Right renal pelvis (tissue), 4 donors: ENCODE measurements at places on chromosomes 13 and 19. TPM values are rescaled to one million over a fixed set of nuclear protein-coding genes. Genes with fewer than 3 reads are reported as not detected.

DNA sequence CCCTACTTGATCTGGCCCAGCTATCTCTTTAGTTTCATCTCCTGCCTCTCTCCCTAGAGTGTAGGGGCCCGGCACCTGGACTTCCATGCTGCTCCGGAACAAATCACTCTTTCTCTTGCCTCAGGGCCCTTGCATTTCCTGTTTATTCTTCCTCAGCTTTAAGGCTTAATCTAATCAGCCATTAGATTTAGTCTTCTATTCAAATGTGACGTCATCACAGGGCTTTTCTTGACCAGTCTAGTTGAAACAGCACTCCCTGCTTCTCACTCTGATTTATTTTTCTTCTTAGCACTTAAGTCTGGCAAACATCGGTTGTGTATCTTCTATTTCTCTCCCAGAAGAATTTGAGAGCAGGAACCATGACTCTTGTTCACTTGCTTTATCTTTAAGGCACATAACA, 564.1 kb downstream of the EFNB2 start:
- no peak for DNase-seq

GRCh38 chr13:61664801-61665705, 249.4 kb upstream of the PCDH20 start:
- DNase-seq: no peak

Gene EIF3K
- 307 TPM for polyA plus RNA-seq

DNA sequence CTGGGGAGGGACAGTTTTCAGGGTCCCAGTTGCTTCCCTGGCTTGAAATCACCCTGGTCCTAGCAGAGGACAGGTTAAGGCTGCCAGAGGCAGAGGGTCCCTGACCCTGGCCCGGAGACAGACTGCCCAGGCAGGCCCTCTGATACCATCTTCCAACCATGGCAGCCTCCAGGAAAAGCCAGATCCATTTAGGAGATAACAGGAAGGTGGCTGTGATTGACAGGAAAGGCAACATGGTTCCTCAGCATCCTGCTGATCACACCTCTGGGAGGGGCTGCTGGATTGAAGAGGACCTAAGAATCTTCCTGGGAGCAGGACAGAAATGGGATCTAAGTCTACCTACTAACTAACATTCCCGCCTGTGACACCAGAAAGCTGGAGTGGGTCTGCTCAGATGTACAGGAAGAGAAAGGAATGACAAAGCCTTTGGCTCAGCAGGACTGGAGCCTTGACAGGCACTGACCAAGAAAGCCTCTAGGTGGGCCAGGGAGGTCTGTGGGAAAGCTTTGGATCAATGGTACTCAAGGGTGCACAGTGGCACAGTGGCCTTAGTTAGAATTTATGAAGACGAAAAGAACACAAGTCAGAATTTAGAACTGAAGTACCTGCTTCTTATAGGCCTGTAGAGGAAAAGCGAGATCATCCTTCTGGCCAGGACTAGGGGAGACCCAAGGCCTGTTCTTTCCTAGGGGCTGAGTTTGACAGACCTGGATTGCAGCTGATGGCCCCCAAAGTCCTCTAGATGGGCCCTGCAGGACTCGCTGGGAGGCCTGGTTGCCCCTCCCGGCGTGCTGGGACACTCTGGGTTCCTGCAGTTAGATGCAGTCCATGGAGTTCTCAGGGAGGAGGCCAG, 2.3 kb upstream of the PRKACA start:
- DNase-seq: no peak

Gene SHISA7
- 0.11 TPM for polyA plus RNA-seq

GRCh38 chr13:110326263-110326904, 19.3 kb downstream of the COL4A2 start:
- no peak for DNase-seq

DNA sequence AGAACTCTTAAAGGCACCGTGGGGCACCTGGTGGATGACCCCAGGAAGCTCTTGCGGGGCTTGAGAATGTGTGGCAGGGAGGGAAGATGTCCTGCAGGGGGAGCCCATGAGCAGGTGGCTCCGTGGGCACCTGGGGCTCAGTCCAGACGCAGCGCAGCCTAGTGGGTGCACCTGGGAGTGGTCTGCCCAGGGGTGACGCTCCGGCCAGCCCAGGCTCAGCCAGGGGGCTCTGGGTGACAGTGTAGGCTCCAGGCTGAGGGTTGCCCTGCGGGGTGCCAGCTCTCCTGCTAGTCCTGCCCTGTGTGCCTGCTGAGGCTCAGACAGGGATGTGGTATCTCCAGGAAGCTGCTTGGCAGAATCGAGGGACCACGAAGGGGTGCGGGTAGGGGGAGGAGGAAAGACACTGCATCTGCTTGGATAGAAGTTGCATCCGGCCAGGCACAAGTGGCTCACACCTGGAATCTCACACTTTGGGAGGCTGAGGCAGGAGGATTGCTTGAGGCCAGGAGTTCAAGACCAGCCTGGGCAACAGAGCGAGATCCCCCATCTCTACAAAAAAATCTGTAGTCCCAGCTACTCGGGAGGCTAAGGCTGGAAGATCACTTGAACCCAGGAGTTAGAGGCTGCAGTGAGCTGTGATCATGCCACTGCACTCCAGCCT, 15.0 kb upstream of the PGLS start:
- no peak for DNase-seq

GRCh38 chr19:5952193-5953029, 25.5 kb downstream of the RANBP3 start:
- no peak for DNase-seq

DNA sequence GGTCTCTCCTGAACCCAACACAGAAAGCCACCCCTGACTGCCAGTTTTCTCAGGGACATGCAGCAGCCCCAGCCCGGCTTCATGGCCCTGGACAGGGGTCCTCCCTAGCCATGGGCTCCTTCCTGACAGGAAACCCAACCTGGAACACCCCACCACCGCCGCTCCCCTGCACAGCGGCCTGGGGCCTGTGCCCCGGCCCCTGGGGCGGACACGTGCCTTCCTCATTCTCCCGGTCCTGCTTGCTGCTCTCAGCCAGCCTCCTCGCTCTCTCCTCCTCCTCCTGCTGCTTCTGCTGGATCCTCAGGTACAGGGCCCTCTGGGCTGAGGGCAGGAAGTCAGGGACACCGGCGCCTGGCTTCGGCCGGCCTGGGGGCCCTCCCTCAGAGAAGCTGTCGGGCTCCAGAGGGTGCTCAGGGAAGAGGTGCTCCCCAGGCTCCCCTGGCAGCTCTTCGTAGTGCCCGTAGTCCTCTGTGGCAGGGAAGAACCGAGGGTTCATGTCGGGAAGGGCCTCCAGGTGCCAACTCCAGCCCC, 20.5 kb upstream of the TMEM160 start:
- DNase-seq: no peak

GRCh38 chr19:54420383-54421168, 5.3 kb downstream of the TTYH1 start:
- DNase-seq: no peak

DNA sequence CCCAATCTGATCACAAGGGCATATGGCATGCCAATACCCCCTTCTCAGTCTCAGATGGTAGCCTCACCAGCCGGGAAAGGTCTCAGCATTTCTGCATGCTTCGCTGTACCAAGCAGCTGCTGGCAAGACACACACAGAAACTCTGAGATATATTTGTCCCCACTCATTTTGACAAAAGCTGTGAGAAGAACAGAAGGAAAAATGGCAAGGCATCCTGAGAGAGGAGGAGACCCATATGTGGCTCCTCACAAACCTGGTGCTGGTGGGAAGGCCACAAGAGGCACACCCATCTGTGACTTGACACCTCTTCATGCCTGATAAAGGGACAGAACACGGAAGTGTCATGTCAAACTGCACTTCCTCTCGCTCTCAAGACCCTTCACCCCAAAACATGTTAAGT, 36.7 kb upstream of the DOCK9 start:
- no peak for DNase-seq

GRCh38 chr13:36282821-36283432, 14.7 kb downstream of the CCDC169 start:
- DNase-seq: no peak

DNA sequence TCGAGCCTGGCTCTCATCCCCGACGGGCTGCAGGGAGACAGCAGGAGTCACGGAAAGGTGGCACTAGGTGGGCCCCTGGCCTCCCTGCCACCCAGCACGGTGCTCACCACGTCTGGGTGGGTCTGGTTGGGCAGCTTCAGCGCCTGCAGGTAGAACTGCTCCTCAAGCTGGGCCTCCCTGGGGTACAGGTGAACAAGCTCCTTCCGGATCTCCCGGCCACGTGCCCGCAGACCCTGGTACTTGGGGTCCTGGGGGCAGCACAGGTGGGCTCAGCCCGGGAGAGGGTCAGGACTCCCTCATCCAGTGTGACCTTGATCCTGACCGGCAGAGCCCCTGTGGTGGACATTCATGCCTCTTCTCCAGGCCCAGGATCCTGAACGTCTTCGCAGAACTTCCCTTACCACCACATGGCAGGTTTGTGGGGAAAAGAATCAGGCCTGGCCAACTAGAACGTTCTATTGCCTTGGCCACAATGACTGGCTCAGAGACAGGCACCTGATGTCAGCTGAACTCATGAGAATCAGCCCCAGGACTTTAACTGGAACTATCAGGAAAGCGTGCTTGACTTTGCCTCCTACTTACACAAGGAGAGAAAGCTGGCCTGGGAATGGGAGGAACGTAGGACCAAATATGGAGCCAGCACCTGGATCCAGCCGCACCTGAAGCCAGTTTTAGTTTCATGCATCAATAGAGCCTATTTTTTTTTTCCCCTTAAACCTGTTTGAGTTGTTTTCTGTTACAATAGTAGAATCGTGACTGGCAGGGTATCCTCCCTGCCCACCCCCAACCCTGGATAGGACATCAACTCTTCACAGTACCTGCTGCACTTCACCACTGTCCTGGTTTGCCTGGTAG, 8.9 kb downstream of the SARS2 start:
- DNase-seq: no peak

DNA sequence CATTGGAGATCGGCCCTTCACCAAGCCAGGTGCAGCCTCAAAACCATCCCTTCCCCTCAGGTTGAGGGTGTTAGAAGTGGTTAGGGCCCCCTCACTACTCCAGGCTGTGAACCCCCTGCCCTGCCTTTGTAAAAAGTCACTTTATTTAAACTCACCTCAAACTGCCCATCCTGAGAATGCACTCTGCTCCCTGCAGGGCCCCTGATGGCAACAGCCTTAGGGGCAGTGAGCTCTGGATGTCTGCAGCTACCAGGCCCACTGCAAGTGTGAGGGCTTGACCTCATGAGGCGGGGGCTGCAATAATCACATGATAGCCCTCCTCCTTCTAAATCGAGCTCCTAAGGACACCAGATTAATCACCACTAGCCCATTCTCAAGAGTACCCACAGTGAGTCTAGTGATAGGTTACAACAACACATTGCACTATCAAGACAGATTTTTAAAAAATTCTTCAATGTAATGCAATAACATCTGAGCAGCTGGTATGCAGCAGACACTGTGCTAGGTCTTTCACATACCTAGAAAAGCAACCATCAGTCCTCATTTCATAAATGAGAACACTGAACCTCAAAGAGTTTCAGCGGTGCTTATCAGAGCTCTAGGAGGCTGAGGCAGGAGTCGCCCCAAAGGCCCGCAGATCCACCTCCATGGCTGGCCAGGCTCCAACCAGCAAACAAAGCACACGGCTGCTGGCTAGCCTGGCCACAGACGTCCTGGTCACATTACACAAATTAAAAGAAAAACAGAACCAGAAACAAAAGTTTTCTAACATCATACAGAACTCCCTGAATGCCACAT, 26.0 kb downstream of the SLC7A1 start:
- no peak for DNase-seq

GRCh38 chr19:46984077-46985010, 35.3 kb upstream of the NPAS1 start:
- DNase-seq: no peak

Gene ZNF222
- 12.3 TPM for polyA plus RNA-seq

Gene XPO4
- polyA plus RNA-seq: 16.1 TPM

DNA sequence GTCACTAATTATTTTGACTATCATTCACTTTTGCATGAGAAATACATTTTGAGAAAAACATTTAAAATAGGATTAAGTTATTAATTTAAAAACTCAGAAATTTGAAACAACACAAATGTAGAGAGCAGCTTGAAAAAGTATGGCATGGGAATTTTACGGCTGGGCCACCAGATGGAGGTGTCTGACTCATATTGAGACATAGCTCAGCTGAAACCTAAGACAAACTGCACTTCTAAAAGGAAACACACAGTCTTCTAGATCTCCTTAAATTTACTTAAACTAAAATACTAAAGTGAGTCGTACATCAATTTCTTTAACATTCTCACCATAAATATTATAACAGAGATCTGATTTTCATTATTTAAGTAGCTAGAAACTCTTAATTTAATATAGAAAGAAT, 41.9 kb upstream of the POSTN start:
- peak; percentile 16 for DNase-seq

GRCh38 chr19:39428283-39429112, 7.3 kb downstream of the RPS16 start:
- DNase-seq: no peak

DNA sequence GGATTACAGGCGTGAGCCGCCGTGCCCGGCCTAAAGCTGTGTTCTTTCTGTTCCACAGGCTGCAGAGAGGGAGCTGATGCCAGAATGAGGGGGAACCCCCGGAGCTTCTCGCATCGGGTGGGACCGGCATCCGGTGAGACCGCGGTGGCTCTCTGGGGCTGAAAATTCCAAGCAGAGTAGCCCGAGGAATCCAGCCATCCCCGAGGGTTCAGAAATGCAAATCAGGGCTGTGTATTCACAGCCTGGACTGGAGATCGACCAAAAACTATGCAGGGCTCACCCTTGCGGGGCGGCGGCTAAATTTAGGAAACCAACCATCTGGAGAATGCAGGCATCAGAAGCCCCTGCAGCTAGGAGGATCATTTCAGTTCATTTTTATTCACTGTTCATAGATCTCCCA, 99.2 kb downstream of the GNG7 start:
- DNase-seq: no peak

DNA sequence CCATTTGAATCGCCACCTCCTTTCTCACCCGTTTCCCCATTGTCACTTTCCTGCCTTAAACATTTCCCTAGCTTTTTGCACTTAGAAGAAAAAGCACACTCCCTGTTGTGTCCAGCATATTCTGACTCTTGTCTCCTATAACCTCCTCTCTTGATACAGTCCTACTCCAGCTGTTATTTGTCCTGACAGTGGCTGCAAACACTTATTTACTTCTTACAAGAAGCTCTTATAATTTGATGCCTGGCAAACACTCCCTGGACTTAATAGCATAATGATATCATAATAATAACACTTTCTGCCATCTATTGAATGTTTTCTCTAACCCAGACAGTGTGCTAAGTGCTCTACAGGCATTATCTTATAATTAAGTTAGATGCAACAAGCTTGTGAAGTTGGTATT, 76.6 kb downstream of the DGKH start:
- DNase-seq: no peak

- DNase-seq: no peak
Measured at GRCh38 chr13:75181906-75182305, 300.1 kb downstream of the TBC1D4 start.
